CD4-positive, CD25-positive, alpha-beta regulatory T cell (primary cell): ENCODE measurements at places on chromosomes 2 and 18.
A peak's percentile ranks its signal among the peaks of the same experiment; 100 is the strongest.

GRCh38 chr2:17104454-17104853 is 413.8 kb downstream of the RAD51AP2 start:
- H3K27ac ChIP-seq = no peak overlapping the region
- no peaks in the 10 kb centered on the region for H3K27me3 ChIP-seq
- H3K4me3 ChIP-seq = no peak overlapping the region
- H3K4me1 ChIP-seq = no peaks in the 10 kb centered on the region
- H3K36me3 ChIP-seq = no peaks in the 10 kb centered on the region
- DNase-seq = no peak

DNA sequence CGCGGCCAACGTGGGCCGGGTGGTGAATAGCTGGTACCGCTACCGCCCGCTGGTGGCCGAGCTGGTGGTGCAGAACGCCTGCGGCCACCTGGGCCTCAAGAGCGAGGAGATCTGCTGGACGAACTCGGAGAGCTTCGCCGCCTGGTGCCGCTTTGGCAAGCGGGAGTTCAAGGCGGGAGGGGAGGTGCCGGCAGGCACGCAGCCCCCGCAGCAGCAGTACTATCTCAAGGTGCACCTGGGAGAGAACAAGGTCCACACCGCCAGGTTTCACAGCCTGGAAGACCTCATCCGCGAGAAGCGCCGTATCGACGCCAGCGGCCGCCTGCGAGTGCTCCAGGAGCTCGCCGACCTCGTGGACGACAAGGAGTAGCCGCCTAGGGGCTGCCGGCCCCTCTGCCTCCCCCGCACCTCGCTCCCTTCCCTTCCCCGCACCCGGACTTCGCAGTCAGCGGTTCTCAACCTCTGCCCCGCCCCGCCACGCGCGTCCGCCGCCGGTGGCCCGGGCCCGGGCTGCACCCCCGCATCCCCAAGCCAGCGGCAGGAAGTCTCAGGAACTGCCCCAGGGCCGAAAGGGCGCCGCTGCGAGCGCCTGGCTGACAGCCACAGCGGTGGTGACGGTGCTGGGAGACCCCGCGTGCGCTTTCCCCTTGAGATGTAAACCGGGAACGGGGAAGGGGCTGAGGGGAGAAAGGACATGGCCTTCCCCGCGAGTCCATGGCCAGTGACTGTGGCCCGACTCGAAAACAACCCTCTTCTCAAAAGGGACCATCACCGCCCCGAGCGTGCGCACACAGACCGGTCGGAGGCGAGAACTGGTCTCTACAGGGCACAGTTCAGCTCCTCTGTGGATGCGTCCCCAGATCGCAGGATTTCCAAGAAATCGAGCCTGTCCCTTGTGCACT is 2.2 kb downstream of the LRATD1 start:
- no peaks in the 10 kb centered on the region for H3K4me1 ChIP-seq
- H3K27me3 ChIP-seq = peaks cover 11% of the 10 kb centered on the region
- H3K36me3 ChIP-seq = no peaks in the 10 kb centered on the region
- H3K27ac ChIP-seq = no peak overlapping the region
- DNase-seq = peak; percentile 10

DNA sequence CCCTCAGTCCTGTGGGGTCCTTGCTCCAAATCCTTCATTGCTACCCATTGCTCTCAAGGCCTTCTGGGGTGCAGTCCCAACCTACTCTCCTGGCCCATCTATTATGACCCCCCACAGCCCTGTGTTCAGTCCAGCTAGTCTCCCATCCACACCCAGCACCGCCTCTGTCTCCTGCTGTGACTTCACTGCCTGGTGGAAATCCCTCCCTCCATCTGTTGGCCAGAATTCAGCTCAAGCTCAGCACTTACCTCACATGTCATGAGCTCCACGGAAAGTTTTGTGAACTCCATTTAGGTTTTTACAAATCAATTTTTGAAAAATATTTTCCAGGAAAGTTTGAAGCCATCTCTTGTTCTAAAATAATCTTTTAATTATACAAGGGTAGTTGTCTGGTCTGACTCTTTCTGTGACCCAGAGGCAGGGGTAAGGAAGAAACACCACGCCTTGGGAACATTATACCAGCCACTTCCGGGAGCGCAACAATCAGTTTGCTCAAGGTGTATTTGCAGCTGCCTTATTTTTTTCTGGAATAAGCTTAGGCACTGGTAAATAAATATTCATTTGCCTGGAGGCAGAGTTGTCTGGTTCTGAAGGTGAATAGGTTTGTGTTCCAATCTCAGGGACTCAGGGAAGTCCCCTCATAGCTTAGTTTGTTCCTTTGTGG is 110.8 kb downstream of the VIT start:
- H3K4me1 ChIP-seq = no peaks in the 10 kb centered on the region
- DNase-seq = no peak
- H3K4me3 ChIP-seq = no peak overlapping the region
- no peak overlapping the region for H3K27ac ChIP-seq

DNA sequence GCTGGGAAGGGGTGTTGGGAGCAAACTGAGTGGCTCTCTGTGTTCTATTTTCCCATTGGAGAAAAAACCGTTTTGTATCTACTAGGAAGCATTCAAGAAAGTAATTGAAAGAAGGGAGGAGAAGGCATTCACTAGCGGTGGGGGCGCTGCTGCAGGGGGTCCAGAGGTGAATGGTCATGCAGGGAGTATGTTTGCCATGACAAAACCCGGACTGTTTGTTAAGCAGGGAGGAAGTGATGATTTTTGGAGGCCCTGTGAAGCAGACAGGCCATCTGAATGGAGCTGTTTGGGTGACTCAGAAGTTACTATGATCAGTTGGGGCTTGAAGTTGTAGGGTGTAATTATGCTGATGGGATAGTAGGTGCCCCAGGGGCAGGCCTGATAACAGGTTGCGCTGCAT is 7.0 kb downstream of the TAF4B start:
- no peak overlapping the region for H3K4me3 ChIP-seq
- no peak for DNase-seq
- no peaks in the 10 kb centered on the region for H3K4me1 ChIP-seq
- no peak overlapping the region for H3K27ac ChIP-seq
- no peaks in the 10 kb centered on the region for H3K36me3 ChIP-seq

- H3K27me3 ChIP-seq = no peaks in the 10 kb centered on the region
- H3K36me3 ChIP-seq = peaks cover 4% of the 10 kb centered on the region
- H3K4me1 ChIP-seq = no peaks in the 10 kb centered on the region
- no peak for DNase-seq
Observed at GRCh38 chr2:147923846-147924245, 79.0 kb downstream of the ACVR2A start.

DNA sequence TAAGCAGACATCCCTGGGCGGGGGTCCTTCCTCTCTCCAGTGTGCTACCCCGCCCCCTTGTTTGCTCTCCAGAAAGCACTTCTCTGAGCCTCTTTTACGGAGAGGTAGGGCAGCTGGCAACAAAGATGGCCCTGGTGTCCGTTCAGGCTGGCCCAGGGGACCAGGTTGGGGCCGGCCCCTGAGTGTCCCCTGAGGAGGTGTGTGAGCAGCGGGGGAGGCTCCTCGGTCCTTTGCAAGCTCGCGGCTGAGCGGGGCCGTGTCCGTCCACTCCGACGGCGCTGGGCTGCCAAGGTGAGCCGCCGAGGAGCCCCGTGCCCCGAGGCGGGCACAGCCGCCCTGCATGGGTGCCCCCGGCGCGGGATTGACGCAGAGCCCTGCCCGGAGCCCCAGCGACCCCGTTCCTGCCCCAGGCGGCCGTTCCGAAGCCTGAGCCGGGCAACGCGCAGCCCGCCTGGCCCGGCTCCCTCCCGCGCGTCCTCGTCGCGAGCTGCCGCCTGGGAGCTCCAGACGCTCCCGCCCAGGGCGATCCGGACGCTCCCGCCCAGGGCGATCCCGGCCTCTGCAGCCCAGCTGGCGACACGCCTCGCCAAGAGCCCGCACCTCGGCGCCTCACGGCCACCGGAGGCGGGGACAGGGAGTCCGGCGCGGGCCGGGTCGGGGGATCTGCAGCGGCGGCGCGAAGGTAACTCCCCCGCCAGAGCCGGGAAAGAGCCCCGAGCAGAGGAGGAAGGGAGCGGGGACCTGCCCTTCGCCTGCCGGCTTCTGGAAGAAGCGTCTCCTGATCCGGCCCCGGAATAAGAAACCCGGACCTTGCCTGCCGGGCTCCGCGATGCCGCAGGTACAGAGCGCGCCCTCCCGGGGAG is at the start of gene PROKR1:
Gene PROKR1 (plus strand): TSS at position 569 of the 863 bp plus-strand sequence. CDS start 2,243 bp downstream, outside the sequence.
- DNase-seq = peak; percentile 17
- H3K4me1 ChIP-seq = peaks cover 11% of the 10 kb centered on the region
- no peaks in the 10 kb centered on the region for H3K36me3 ChIP-seq
- H3K27me3 ChIP-seq = peaks cover 56% of the 10 kb centered on the region
- no peak within 1 kb of the TSS for H3K27ac ChIP-seq

GRCh38 chr2:8729939-8730338 is 48.1 kb downstream of the ID2 start:
- H3K4me3 ChIP-seq = no peak overlapping the region
- peaks cover 60% of the 10 kb centered on the region for H3K36me3 ChIP-seq
- H3K27me3 ChIP-seq = no peaks in the 10 kb centered on the region
- H3K4me1 ChIP-seq = no peaks in the 10 kb centered on the region

GRCh38 chr2:175955136-175955535 is 46.9 kb downstream of the LNPK start:
- no peaks in the 10 kb centered on the region for H3K27me3 ChIP-seq
- no peak for DNase-seq
- no peak overlapping the region for H3K4me3 ChIP-seq
- H3K4me1 ChIP-seq = no peaks in the 10 kb centered on the region
- H3K36me3 ChIP-seq = peaks cover 5% of the 10 kb centered on the region

DNA sequence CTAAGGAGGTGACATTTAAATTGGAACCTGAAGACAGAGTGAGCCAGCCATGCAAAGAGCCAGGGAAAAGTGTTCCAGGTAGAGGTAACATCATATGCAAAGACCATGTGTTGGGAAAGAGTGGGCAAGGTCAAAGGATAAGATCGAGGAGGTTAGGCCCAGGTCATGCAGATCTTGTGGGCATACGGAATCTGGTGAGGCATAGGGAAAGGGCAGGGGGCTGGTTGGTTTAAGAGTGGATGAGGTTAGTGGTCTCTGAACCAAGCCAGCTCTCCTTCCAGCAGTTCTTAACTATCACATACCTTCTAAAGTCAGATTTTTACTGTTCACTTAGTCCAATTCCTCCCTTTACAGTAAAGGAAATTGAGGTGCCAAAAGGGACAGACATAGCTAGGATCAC is 3.0 kb downstream of the ANKRD53 start:
- no peak for DNase-seq
- H3K27ac ChIP-seq = no peak overlapping the region
- peaks cover 6% of the 10 kb centered on the region for H3K36me3 ChIP-seq
- peaks cover 29% of the 10 kb centered on the region for H3K4me1 ChIP-seq

DNA sequence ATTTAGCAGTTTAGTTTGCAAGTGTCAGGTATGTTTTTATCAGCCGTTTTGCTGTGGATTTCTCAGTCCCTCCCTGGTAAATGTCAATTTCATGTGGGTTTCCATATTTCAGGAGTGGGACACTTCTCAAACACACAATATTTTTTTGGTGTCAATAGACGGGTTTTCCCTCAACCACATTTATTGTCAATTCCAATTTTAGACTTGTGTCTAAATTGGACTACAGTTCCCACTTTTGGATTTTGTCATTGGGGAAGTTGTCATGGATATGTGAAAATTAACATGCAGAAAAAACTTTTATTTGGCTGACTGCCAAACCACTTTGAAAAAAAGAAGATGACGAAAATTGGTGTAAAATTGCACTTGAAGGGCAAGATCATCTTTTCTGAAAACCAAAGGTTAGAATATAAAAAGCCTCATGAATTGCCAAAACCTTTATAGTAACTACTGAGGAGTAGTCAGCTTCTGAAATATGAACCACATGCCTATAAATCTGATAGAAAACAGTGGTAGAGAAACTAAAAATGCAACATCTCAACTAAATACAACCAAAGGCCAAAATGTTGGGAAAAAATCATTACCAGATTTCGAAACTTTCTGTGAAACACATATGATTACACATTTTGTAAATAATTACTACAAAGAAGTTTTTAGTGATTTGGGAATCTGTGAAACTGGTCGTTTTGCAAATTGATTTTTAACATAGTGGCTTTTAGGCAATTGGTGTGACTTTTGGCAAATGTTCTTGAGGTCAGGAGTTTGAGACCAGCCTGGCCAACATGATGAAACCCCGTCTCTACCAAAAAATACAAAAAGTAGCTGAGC is 106.4 kb downstream of the BCL2L11 start:
- H3K4me1 ChIP-seq = no peaks in the 10 kb centered on the region
- no peaks in the 10 kb centered on the region for H3K36me3 ChIP-seq
- no peak for DNase-seq
- H3K4me3 ChIP-seq = no peak overlapping the region
- no peaks in the 10 kb centered on the region for H3K27me3 ChIP-seq

DNA sequence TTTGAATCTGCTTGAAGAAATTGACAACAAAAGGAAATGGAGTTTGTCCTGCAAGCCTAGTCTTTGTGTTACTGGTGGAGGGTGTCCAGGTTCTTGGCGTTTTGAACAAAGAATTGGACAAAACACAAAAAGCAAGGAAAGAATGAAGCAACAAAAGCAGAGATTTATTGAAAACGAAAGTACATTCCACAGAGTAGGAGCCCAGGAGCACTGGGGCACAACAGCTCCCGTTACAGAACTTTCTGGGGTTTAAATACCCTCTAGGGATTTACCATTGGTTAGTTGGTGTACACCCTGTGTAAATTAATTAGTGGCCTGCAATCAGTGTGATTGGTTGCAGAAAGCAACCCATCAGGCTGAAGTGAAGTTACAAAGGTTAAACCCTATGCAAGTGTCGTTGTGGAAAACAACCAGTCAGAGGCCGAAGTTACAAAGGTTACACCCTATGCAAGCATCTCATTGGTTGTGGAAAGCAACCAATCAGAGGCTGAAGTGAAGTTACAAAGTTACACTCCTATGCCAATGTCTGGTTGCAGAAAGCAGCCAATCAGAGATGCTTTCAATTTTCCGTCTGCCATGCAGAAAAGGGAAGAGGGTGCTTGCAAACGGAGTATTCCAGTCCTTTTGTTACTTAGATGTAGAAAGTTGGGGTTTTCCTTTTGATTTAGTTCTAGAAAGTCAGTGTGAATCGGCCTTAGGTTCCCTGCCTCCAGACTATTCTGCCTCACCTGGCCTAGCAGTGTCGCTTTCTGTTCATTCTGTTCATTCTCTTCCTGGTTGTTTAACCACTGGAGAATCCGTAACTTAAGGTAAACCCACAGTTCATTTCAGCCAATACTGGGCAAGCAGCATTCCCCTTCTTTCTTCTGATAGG is 47.6 kb upstream of the PTH2R start:
- no peak for DNase-seq
- H3K27me3 ChIP-seq = no peaks in the 10 kb centered on the region
- no peak overlapping the region for H3K27ac ChIP-seq
- H3K4me3 ChIP-seq = no peak overlapping the region
- peaks cover 21% of the 10 kb centered on the region for H3K36me3 ChIP-seq

DNA sequence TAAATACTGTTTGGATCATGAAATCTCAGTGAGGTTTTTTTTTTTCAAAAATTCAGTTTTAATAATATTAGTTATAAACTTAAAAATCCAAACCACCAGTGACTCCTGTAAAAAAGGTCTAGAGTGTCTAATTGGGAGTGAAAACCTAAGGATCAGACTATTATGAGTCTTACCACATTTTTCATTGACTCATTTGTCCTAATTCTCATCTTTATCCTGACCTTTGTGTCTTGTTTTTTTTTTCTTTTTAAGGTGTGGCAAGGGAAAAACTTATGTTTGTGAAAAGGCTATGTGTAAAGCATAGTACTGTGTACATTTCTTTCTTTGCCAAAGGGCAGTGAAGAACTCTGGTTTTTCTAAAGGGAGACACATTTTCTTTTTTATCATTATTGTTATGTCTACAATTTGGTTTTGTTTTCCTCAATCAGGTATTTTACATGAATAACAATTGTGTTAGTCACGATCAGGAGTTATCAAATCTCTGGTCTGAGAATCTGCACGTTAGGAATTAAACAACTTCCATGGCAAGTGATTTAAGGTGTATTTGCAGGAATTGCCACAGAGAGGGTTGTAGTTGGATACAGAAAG is 52.6 kb downstream of the RHBDD1 start:
- H3K4me3 ChIP-seq = no peak overlapping the region
- DNase-seq = no peak
- no peaks in the 10 kb centered on the region for H3K4me1 ChIP-seq
- H3K27ac ChIP-seq = no peak overlapping the region
